Spleen (tissue), 13 donors: ENCODE measurements at places on chromosomes 13 and 19. TPM values are rescaled to one million over a fixed set of nuclear protein-coding genes. Genes with fewer than 3 reads are reported as not detected.

- H3K27me3 ChIP-seq, result no peaks in the 10 kb centered on the region
- DNase-seq, result no peak
- H3K36me3 ChIP-seq, result no peaks in the 10 kb centered on the region
Observed at GRCh38 chr13:21054313-21054712, 7.1 kb downstream of the LATS2 start.

DNA sequence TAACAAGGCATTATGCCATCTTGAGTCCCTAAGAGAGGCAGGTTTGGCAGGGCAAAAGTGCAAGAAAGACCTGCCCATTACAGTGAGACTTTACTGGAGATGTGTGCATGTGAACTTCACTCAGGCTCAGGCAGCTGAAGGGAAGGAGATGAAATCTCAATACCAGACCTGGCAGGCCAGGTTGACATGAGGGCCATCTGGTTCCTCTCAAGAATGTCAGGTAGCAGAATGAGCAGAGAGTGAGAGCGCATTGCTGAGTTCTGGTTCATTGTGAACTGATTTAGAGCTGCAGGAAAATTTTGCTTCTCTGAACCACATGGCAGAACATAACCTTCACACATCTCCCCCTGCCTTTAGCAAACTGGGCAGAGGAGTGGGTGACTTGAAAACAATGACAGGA lies 406.3 kb downstream of the GPC5 start:
- H3K27me3 ChIP-seq, result no peaks in the 10 kb centered on the region
- H3K4me3 ChIP-seq, result no peak overlapping the region
- DNase-seq, result no peak
- H3K4me1 ChIP-seq, result no peaks in the 10 kb centered on the region
- no peak overlapping the region for H3K27ac ChIP-seq

DNA sequence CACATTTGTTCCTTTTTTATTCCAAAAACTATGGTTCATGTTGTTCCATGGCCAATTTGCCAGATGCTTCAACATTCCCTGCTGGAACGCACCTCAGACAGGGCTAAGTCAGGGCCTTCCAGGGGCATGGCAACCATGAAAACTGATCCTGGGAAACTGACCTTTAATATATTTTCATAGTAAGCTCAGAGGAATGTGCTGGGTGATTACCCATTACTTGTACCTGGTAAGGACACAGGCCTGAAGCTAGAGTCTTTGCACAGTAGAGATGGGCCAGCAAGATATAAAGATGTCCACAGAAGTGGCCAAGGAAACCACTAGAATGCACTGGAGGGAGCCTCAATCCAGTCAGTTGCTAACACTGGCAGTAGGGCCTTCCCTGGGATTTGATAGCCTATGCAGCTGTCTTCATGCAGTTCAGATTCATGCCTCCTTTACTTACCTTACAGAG lies 353.1 kb downstream of the ENOX1 start:
- DNase-seq, result no peak
- H3K36me3 ChIP-seq, result no peaks in the 10 kb centered on the region
- H3K4me3 ChIP-seq, result no peak overlapping the region
- H3K27me3 ChIP-seq, result no peaks in the 10 kb centered on the region
- no peaks in the 10 kb centered on the region for H3K4me1 ChIP-seq

The ZNF493 gene
- total RNA-seq, result 34.0 TPM

DNA sequence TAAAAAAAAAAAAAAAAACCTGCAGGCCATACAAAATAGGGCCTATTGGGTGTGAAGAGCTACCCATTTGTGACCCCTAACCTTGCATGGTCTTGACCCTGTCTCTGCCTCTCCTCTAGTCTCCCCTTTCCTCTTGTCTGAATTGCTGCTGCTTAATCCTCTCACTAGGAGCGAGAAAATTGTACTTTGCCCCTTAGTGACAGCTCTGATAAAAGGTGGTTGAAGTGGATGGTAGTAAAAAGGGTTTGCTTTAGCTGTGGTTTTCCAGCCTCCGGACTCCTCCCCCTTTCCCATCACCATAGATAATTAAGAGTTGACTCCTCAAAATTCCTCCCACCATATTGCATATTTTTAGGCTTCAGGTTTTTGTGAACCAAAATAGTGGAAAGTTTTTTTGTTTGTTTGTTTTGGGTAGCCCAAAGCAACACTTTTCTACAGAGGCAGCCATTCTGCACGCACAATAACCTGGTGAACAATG lies 23.5 kb downstream of the ACTN4 start:
- no peak for DNase-seq
- peak overlapping the region; percentile 82 for H3K27ac ChIP-seq

The PCDH20 gene
- total RNA-seq, result 1.1 TPM

GRCh38 chr13:97134364-97135095 lies 87.6 kb upstream of the MBNL2 start:
- H3K27me3 ChIP-seq, result no peaks in the 10 kb centered on the region
- DNase-seq, result no peak
- H3K4me3 ChIP-seq, result no peak overlapping the region
- H3K27ac ChIP-seq, result no peak overlapping the region
- H3K36me3 ChIP-seq, result no peaks in the 10 kb centered on the region

The ZNF578 gene
- 3.9 TPM for total RNA-seq

DNA sequence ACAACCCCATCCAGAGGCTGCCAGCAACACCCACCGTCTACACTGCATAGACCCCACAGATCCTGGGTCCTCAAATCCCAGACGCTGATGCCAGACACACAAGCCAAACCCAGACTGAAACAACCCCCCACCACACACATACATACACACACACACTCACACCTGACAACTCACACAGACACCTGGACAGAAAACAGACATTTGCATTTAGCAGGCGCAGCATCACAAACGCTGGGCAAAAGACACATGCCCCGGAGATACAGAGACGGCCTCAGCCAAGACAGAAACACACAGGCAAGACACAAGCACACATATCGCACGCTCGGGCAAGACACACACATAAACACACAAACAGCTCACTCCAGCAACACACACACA lies 1.3 kb downstream of the BBC3 start:
- H3K4me3 ChIP-seq, result peak overlapping the region; percentile 95
- peaks cover 14% of the 10 kb centered on the region for H3K27me3 ChIP-seq
- no peak for DNase-seq
- peak overlapping the region; percentile 98 for H3K27ac ChIP-seq
- peaks cover 77% of the 10 kb centered on the region for H3K4me1 ChIP-seq

The CEACAM4 gene
- total RNA-seq, result 22.3 TPM

GRCh38 chr19:47179653-47180310 lies 49.1 kb downstream of the SAE1 start:
- H3K27ac ChIP-seq, result no peak overlapping the region
- no peak for DNase-seq

The MAP4K1 gene
- total RNA-seq, result 58.2 TPM

DNA sequence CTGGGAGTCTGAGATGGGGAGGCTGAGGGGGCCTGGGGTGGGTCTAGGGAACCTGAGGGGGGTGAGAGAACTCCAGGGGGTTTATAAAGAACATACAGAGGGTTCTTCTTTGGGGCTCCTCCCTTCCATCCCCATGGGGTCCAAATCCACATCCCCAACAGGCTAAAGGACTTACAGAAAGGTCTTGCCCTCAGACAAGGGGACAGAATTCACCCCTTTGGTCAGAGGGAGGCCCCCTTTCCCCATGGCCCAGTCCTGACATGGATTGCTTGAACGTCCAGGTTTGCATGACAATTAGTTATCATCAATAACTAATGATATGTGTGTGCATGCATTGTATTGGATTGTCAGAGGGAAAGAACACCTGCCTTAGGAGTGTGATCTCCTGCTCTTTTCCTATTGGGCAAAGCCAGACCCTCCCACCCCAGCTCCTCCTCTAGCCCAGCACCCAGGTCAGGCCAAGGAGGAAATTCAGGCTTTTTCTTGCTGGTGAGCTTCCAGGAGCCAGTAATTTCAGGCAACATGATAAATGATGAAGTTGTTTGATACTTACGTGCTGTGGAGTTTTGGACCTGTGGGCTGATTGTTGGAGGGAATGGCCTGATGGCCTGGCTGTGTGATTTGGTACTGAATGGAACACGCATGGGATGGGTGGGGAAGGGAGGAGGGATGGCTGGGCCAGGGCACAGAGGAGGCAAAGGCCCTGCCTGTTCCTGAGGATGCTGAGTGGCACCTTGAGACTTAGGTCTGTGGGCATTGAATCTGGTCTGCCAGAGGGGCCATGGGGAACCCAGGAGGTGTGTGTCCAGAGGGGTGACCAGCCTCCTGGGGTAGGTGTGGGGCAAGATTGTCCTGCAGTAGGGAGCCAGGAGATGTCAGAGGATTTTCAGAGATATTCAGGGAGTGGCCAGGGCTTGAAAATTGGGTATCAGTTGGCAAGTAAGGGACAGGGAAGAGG lies 1.1 kb downstream of the KLHL26 start:
- peaks cover 3% of the 10 kb centered on the region for H3K4me1 ChIP-seq
- no peaks in the 10 kb centered on the region for H3K36me3 ChIP-seq
- H3K4me3 ChIP-seq, result peak overlapping the region; percentile 88
- no peak for DNase-seq

The LILRA5 gene
- total RNA-seq, result 223 TPM

DNA sequence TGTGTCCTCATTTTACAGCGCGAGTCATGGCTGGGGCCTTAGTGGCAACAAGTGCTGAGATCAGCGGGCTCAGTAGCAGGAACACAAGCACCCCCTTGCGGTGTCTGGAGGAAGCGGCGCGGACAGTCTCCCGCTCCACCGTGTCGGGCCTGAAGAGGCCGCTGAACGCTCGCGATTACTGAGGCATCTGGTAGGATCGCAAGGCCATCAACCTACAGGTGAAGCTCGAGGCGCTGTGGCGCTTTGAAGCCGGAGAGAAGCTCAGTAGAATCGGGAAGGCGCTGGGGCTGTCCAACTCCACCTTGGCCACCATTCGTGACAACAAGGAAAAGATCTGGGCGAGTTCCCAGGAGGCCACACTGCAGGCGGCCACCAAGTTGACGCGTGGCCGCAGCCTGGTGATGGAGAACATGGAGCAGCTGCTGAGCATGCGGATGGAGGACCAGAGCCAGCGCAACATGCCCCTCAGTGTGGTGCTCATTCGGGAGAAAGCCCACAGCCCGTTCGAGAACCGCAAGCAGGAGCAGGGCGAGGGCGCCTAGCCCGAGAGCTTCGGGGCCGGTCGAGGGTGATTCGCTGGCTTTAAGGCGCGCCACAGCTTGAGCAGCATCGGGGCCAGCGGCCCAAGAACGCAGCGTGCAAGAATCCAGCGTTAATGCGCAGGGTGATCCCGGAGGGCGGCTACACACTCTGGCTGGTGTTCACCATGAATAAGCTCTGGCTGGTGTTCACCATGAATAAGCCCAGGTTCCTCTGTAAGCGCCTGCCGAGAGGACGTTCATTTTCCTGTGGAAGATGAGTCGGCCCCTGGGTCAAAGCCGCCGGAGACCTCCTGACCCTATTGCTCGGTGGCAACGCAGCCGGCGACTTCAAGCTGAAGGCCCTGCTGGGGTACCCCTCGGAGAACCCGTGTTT lies 8.3 kb upstream of the MZF1 start:
- H3K27me3 ChIP-seq, result no peaks in the 10 kb centered on the region
- H3K36me3 ChIP-seq, result no peaks in the 10 kb centered on the region
- peak overlapping the region; percentile 59 for H3K27ac ChIP-seq
- H3K4me1 ChIP-seq, result peaks cover 4% of the 10 kb centered on the region

DNA sequence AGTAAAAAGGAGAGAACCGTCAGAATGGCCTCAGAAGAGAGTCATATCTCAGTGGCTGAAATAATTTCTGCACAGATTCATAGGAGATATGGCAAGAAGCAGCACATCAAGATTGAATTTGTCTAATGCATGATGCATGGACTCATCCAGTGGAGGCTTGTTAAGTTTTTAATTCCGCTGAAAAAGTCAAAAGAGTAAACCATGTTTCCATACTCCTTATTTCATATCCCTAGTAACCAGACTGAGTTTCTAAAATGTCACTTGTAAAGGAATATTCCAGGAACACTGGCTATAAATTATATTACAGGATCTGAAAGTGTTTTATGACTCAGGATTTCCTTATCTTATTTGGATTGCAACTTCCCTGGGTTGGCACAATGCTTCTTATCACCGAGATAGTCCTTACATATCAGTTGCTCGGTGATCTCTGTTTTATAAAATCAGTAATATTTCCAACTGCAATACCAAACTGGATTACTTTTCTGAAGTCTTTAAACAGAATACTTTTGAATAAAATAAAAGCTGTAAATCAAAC lies 180.2 kb upstream of the TSC22D1 start:
- no peak overlapping the region for H3K4me3 ChIP-seq
- peak overlapping the region; percentile 34 for H3K27ac ChIP-seq
- H3K36me3 ChIP-seq, result no peaks in the 10 kb centered on the region
- H3K4me1 ChIP-seq, result no peaks in the 10 kb centered on the region
- DNase-seq, result no peak
- no peaks in the 10 kb centered on the region for H3K27me3 ChIP-seq

The CEACAM20 gene
- not detected for total RNA-seq

DNA sequence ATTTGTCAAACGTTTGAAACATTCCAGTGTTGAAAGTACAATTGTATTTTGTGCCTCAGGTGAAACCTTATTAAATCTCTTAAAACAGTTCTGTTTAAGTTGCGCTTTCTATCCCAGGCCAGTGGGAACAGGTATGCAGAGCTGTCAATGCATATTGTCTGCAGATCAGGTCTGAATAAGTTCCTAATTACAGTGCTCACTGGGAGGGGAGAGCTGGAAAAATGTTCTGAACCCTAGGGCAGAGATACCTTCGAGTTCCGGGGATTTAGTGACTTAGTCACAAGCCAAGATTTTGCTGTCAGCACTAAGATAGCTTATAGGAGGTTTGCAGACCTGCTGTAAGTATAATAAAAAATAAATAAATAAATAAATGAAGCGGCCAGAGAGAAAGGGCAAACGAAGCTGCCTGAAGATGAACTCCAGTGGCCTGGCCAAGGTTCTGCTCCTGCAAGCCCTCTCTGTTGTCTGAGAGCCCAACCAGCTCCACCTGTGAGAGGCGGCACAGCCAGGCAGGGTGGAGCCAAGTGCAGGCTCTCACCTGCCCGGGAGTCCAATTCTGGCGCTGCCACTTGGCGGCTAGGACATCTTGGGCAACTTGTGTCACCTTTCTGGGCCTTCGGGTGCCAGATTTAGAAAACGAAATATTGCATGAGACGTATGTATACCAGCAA lies 97.9 kb upstream of the SLC7A1 start:
- no peak for DNase-seq
- H3K36me3 ChIP-seq, result no peaks in the 10 kb centered on the region
- no peaks in the 10 kb centered on the region for H3K4me1 ChIP-seq
- H3K27me3 ChIP-seq, result peaks cover 6% of the 10 kb centered on the region
- no peak overlapping the region for H3K27ac ChIP-seq

DNA sequence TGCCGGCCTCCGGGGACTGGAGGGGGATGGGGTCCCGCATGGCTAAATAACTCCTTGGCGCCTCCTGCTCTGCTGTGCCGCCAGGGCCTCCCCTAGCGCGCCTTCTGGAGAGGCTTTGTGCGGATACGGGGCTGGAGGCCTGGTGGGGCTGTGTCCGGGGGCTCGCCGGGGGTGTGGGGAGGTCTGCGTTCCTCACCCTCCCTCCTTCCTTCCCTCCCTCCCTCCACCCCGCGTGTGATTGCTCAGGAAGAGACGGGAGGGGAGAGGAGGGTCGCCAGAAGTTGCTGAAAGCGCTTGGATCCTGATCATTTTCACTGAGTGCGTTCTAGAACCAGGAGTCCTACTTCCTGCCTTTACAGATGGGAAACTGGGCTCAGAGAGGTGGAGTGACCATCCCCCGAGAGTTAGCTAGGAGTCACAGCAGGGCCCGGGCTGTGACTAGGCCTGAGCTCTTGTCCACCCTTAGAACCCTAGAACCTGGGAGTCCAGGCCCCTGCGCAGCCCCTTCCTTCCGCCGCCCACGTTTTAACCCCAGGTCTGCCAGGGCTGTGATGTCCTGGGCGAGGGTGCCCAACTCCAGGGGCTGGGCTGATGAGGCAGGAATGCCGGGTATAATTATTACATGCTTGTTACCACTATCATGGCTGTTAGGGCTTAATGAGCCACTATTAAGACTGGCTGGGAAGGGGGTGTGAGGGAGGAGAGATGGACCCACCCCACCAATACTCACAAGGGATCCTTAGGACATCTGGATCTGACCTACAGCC lies 782 bp upstream of the JUND start:
- H3K27ac ChIP-seq, result peak overlapping the region; percentile 97
- DNase-seq, result peak; percentile 88
- peaks cover 12% of the 10 kb centered on the region for H3K36me3 ChIP-seq
- H3K4me3 ChIP-seq, result peak overlapping the region; percentile 45
- peaks cover 65% of the 10 kb centered on the region for H3K4me1 ChIP-seq
